ENCODE measurements at places on chromosomes 6 and 20. TPM values are rescaled to one million over a fixed set of nuclear protein-coding genes. Genes with fewer than 3 reads are reported as not detected.

Gene DCBLD1
- total RNA-seq = 11.5 TPM

Gene KHDC1L
- total RNA-seq = not detected

Gene NUP153
- total RNA-seq = 20.8 TPM

Gene PTCRA
- not detected for total RNA-seq

Gene LSM14B
- total RNA-seq = 12.2 TPM

Gene RALGAPB
- total RNA-seq = 24.4 TPM

DNA sequence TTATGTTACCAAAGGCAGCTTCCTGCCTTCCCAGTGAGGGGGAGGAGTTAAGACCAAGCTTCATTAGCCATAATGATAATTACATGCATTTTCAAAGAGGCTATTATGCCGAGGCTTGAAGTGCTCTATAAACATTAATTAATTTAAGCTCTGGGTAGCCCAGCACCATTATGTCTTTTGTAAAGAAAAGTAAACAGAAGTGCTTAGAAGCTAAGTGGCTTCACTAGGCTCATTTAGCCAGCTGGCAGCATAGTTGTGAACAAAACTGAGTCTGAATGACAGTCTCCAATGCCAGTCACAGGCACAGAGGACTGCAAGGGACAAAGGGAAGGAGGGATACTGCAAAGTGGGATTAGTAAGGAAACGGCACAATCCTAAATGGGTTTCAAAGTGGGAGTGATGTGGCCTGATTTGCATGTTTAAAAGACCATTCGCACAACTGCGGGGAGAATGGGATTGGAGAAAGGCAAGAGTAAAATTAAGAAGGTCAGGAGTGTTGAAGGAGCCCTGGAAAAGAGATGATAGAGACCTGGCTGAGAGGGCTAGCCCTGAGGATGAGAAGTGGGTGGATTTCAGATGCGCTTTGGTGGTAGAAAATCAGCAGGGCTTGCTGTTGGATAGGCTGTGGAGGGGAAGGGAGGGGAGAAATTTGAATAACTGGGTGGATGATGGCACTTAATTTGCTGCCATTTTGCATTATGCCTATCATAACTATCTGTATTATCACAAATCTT is 20.1 kb upstream of the ISM1 start:
- no peak for DNase-seq

DNA sequence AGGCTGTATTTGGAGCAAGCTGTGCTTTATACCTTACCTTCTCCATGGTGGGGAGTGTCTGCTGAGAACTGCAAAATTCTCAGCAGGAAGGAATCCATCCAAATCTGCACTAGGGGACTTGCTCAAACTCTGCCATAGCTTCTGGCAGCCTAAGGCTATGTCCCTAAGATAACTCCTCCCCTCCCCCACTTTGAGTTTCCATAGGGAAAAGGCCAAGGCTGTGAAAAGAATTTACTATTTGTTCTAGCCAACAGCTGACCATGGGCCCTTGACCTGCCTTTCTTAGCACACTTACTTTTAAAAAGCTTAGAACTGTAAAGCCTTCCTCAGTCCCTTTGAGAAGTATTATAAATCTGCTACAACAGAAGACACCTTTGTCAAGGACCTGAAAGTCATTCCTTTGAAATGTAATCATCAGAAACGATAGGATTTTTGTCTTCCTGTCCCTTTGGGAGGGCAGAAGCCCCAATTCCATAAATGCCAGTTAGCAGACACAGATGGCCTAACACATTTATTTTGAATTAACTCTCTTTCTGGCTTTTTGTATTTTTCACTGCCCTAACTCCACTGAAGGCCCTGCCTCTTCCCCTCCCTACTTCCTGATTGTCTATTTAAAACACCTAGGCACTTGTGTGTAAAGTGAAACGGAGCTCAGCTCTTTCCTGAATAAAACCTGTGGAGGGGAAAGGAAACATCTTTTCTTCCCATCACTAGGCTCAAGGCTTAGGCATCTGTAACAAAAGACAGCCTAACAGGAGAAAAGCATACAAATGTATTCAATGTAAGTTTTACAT is 157.1 kb downstream of the AKAP7 start:
- no peak for DNase-seq

- no peak for DNase-seq
Observed at GRCh38 chr20:35279533-35280174, 1.7 kb upstream of the MMP24OS start.

DNA sequence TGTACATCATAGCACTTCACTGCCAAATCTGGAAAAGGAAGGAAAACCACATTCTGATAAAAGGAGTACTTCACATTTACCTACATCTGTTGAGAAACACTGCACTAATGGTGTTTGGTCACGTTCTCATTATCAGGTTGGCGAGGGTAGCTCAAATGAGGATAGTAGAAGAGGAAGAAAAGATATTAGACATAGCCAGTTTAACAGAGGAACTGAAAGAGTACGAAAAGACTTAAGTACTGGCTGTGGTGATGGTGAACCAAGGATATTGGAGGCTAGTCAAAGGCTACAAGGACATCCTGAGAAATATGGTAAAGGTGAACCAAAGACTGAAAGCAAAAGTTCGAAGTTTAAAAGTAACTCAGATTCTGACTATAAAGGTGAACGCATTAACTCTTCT is 32.0 kb upstream of the GJA10 start:
- no peak for DNase-seq

GRCh38 chr6:79525272-79526100 is 11.7 kb downstream of the LCA5 start:
- DNase-seq = peak; percentile 76

- no peak for DNase-seq
Observed at GRCh38 chr6:111725446-111726112, 119.9 kb upstream of the TRAF3IP2 start.

DNA sequence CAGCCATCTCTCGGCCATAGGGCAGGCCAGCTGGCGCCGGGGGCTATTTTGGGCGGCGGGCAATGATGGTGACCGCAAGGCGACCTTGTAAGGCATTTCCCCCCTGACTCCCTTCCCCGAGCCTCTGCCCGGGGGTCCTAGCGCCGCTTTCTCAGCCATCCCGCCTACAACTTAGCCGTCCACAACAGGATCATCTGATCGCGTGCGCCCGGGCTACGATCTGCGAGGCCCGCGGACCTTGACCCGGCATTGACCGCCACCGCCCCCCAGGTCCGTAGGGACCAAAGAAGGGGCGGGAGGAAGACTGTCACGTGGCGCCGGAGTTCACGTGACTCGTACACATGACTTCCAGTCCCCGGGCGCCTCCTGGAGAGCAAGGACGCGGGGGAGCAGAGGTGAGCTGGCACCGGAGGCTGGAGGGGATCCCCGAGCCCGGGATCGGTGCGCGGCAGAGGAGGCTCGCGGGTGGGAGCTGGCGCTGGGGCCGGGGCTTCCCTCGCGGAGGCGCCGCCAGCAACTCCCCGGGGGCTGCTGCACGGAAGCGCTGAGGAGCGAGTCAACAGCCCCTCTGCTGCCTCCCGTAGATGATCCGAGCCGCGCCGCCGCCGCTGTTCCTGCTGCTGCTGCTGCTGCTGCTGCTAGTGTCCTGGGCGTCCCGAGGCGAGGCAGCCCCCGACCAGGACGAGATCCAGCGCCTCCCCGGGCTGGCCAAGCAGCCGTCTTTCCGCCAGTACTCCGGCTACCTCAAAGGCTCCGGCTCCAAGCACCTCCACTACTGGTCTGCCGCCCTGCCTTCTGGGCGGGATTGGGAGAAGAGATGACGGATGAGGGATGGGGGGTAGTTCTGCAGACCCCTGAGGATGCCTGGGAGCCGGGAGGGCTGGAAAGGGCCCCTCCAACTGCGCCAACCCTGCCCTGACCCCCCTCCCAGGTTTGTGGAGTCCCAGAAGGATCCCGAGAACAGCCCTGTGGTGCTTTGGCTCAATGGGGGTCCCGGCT is at the start of the genes CTSA and NEURL2:
TSS of gene CTSA (plus strand) at position 351 of the 999 bp plus-strand sequence. CDS start at position 585, 234 bp downstream.
TSS of gene NEURL2 (minus strand) at position 224 of the 999 bp plus-strand sequence. CDS start at position 7, 217 bp downstream.
- peak; percentile 97 for DNase-seq

DNA sequence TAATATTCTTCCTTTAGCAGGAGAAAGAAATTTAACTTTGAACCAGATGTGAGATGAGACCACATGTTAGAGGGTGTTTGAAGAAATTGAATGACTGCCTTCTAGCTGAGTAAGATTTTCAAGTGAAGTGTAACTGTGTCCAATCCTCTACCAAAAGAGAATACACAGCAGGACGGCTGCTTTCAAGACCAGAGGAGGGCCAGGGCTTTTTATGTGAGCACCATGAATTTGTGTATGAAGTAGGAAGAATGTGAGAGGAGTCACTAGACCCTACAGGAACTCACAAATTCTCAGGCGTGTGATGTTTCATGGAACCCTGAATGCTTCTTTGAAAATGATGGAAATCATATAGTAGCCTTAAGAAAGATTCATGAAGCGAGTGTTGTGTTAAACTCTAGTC is 56.8 kb upstream of the SPACA1 start:
- DNase-seq = no peak

DNA sequence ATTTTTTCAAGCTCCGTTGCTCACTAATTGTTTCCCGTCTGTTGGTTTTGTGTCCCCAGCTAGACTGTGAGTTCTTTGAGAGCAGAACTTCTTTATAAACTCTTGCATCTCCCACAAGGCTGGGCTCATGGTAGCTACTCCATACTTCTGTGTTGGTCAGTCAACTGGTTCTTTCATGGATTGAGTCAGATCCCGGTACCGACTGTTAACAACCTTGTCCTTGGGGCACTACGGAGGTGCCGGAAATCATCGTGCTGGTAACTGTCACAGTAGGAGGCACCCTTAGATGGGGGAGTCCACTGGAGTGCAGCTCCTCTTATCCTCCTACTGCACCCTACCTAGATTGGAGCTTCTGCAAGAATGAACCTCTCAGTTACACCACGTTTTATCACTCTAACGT is 8.6 kb upstream of the STX16 start:
- no peak for DNase-seq

GRCh38 chr6:38095054-38095453 is 275.5 kb downstream of the ZFAND3 start:
- no peak for DNase-seq

GRCh38 chr6:41079080-41079479 is 6.3 kb downstream of the NFYA start:
- DNase-seq = no peak

All from body of pancreas (tissue), 4 donors.